ENCODE measurements at places on chromosomes 1 and 21. TPM values are rescaled to one million over a fixed set of nuclear protein-coding genes. Genes with fewer than 3 reads are reported as not detected.

DNA sequence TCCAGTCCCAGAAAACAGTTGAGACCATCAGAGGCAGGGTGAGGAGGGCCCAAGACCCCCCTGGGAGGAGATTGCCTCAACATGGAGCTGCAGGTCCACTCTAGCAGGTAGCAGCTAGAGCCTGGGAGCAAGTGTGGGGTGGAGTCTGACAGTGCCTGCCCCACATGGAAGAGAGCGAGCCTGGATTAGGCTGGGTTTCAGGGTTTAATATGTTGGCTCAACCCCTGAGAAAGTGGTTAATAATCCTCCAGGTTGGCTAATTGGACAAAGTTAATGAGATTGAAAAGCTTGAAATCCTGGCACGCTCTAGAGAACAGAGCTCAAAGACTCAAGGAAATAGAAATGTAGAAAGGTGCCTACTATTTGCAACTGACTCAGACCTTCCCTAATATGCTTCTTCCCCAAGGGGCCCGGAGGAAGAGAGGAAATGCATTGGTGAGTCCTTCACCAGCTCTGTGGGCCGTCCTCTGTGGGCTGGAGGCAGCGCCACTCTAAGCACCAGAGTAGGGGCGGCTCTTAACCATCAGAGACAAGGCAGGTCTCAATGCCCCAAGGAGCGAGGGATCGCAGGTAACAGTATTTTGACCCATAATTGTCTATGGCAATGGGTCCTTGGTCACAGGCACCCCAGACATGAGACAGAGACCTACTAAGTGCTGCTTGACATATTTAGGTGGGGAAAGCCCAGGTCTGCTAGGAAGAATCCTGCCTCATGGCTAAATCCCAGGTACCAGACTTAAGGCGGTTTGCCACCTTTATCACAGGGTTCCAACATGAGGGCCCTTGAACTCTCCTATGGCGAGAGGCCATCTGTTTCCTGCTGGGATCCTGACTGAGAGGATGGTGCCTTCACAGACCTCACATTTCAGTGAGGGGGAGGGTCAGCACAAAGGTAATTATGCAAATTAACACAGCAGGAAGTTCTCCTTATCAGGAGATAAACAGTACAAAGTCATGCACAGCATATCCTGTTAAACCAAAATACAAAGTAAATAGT is 33.8 kb downstream of the RSPH1 start:
- H3K36me3 ChIP-seq: no peaks in the 10 kb centered on the region
- H3K27ac ChIP-seq: no peak overlapping the region

GRCh38 chr1:58813361-58813760 is 29.5 kb upstream of the JUN start:
- H3K36me3 ChIP-seq: no peaks in the 10 kb centered on the region
- DNase-seq: no peak
- peak overlapping the region; percentile 92 for H3K27ac ChIP-seq
- no peak overlapping the region for H3K4me3 ChIP-seq

DNA sequence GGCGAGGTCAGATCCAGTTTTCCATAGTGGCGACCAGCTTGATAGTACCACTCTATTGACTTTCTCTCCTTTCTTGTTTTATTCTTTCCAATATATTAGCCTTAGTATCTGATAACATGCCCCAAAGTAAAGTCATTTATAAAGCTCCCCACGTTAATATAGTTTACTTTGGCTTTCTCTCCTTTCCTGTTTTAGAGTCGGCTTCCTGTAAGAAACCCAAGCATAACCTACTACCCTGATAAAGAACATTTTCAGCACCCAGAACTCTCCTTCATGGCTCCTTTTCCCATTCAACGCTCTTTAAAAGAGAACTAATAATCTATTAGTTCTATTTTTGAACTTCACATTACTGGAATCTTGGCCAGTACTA is 23.7 kb downstream of the CD1D start:
- H3K4me1 ChIP-seq: no peaks in the 10 kb centered on the region
- no peaks in the 10 kb centered on the region for H3K27me3 ChIP-seq
- no peak overlapping the region for H3K27ac ChIP-seq
- DNase-seq: no peak

Gene LRRN2
- 5.0 TPM for total RNA-seq

Gene TGFB2
- total RNA-seq: 1.8 TPM

DNA sequence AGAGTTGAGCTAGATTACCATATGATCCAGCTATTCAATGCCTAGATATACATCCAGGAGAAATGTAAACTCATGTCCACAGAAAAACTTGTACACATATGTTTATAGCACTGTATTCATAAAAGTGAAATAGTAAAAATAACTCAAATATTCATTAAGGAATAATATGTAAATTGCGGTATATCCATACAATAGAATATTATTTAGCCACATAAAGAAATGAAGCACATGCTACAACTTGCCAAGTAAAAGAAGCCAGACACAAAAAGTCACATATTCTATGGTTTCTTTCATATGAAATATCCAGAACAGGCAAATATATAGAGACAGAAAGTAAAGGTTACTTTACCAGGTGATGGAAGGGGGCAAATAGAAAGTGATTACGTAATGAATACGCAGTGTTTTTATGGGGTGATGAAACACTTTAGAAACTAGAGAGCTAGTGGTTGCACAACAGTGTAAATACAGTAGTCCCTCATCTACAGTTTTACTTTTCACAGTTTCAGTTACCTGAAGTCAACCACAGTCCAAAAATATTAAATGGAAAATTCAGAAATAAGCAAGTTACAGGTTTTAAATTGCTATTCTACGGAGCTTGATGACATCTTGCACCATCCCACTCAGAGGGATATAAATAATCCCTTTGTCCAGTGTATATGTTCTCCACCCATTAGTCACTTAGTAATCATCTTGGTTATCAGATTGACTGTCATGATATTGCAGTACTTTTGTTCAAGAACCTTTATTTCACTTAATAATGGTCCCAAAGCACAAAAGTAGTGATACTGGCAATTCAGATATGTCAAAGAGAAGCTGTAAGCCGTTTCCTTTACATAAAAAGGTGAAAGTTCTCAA is 62.3 kb downstream of the ZNF644 start:
- no peaks in the 10 kb centered on the region for H3K36me3 ChIP-seq
- no peak for DNase-seq
- H3K4me3 ChIP-seq: no peak overlapping the region
- H3K27ac ChIP-seq: no peak overlapping the region

- H3K4me1 ChIP-seq: no peaks in the 10 kb centered on the region
- H3K4me3 ChIP-seq: no peak overlapping the region
- H3K27ac ChIP-seq: no peak overlapping the region
- no peaks in the 10 kb centered on the region for H3K27me3 ChIP-seq
- H3K36me3 ChIP-seq: peaks cover 85% of the 10 kb centered on the region
Measured at GRCh38 chr1:214660900-214661299, 57.9 kb downstream of the CENPF start.

GRCh38 chr1:25800703-25801377 is 847 bp downstream of the SELENON start:
- DNase-seq: no peak
- H3K36me3 ChIP-seq: no peaks in the 10 kb centered on the region
- no peak overlapping the region for H3K27ac ChIP-seq

Gene DIRAS3
- total RNA-seq: 2.0 TPM

- no peaks in the 10 kb centered on the region for H3K27me3 ChIP-seq
- no peaks in the 10 kb centered on the region for H3K36me3 ChIP-seq
- H3K4me1 ChIP-seq: no peaks in the 10 kb centered on the region
- no peak overlapping the region for H3K4me3 ChIP-seq
- no peak overlapping the region for H3K27ac ChIP-seq
Measured at GRCh38 chr1:241730031-241730430, 78.0 kb downstream of the WDR64 start.

GRCh38 chr1:86396498-86396890 is 371 bp upstream of the ODF2L start:
- no peaks in the 10 kb centered on the region for H3K27me3 ChIP-seq
- no peaks in the 10 kb centered on the region for H3K36me3 ChIP-seq
- H3K4me1 ChIP-seq: peaks cover 42% of the 10 kb centered on the region
- no peak for DNase-seq
- H3K4me3 ChIP-seq: peak overlapping the region; percentile 93

Gene LCK
- 81.0 TPM for total RNA-seq

Gene PDC
- total RNA-seq: not detected

DNA sequence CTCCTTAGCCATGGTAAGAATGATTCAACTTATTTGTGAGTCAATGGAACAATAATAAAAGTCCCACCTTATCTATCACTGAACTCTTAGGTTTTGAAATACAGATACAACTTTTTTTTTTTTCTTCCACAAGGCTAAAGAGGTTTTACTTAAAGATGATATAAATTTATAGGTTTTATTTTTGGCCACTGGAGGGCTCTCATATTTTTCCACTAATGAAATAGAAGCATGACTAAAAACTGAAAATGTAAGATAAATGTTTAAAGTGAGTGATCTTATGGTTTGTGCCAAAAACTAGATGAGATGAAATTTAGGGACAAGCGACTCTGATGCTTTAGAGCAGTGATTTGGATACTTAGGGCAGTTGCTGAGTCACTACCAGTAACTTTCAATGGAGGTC is 499.0 kb downstream of the NUF2 start:
- H3K4me1 ChIP-seq: no peaks in the 10 kb centered on the region
- no peak overlapping the region for H3K4me3 ChIP-seq
- H3K36me3 ChIP-seq: no peaks in the 10 kb centered on the region
- DNase-seq: no peak
- H3K27me3 ChIP-seq: no peaks in the 10 kb centered on the region

- H3K27me3 ChIP-seq: no peaks in the 10 kb centered on the region
- no peak for DNase-seq
- H3K27ac ChIP-seq: no peak overlapping the region
- H3K4me3 ChIP-seq: no peak overlapping the region
Measured at GRCh38 chr1:14660801-14661200, 62.3 kb downstream of the KAZN start.

DNA sequence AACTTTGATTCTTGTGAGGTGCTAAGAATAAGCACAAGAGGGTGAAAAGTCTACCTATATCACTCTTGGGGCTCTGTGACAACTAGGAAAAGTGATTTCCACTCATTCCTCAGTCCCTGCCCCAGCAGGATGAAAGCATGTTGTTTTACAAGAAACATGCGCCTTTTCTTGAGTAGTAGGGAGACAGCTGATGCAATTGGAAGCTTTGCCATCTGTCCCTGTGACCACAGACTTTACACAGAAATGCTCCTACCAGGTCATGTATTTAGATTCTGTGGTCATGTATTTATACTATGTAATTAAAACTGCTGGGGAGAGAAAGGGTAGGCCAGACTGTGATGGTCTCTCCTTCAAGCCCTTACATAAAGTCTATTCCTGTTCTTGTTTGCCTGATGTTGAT is 445.5 kb downstream of the PTPRC start:
- H3K36me3 ChIP-seq: no peaks in the 10 kb centered on the region
- H3K4me1 ChIP-seq: peaks cover 2% of the 10 kb centered on the region
- no peaks in the 10 kb centered on the region for H3K27me3 ChIP-seq
- no peak for DNase-seq
- H3K4me3 ChIP-seq: no peak overlapping the region

Gene ZNF362
- 47.0 TPM for total RNA-seq

DNA sequence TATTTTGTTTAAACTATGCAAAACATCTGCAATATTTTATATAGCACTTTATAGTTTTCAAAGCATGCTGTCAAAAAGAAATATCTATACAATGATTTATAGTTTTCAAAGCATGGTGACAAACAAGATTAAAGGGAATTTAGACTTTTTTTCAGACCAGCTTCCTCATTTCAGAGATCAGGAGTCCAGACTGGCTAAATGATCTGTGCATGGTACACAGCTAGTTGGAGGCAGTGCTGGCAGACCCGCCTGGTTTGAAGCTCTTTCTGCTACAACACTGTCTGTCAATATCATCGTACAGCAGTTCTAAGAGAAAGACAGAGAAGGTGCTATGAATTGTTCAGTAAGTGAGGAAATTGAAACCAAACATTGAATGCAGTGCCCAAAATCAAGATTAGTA is 479.0 kb downstream of the PTBP2 start:
- no peaks in the 10 kb centered on the region for H3K4me1 ChIP-seq
- H3K36me3 ChIP-seq: no peaks in the 10 kb centered on the region
- H3K27me3 ChIP-seq: no peaks in the 10 kb centered on the region

Gene TMEM269
- total RNA-seq: 0.28 TPM

- no peaks in the 10 kb centered on the region for H3K27me3 ChIP-seq
- H3K27ac ChIP-seq: peak overlapping the region; percentile 50
- no peak overlapping the region for H3K4me3 ChIP-seq
- no peaks in the 10 kb centered on the region for H3K4me1 ChIP-seq
Measured at GRCh38 chr1:41108696-41109275, 87.3 kb upstream of the SLFNL1 start.

DNA sequence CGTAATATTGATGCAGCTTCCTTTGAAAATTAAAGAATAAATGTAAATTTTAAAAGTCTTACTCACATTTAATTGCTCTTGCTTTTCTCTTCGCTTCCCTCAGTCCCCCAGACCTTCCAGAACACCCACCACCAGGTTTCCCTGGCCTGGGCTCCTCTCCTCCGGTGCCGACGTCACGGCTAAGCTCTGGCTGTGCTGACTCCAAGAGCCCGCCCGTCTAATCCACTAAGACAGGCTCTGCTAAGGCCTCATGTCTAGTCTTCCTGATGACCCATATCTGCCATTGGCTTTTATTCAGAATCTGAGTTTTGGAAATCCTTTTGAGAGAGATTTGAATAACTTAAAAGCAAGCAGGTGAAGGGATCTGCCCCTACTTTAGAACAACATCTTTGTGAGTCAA is 53.9 kb upstream of the NADK start:
- no peak overlapping the region for H3K4me3 ChIP-seq
- no peak overlapping the region for H3K27ac ChIP-seq
- no peaks in the 10 kb centered on the region for H3K27me3 ChIP-seq
- H3K36me3 ChIP-seq: peaks cover 6% of the 10 kb centered on the region
- DNase-seq: no peak

Gene CNKSR1
- 2.6 TPM for total RNA-seq

- DNase-seq: no peak
- no peaks in the 10 kb centered on the region for H3K27me3 ChIP-seq
- no peak overlapping the region for H3K27ac ChIP-seq
- no peaks in the 10 kb centered on the region for H3K36me3 ChIP-seq
Measured at GRCh38 chr1:77316966-77317365, 35.1 kb downstream of the AK5 start.

Gene OR14A2
- not detected for total RNA-seq

DNA sequence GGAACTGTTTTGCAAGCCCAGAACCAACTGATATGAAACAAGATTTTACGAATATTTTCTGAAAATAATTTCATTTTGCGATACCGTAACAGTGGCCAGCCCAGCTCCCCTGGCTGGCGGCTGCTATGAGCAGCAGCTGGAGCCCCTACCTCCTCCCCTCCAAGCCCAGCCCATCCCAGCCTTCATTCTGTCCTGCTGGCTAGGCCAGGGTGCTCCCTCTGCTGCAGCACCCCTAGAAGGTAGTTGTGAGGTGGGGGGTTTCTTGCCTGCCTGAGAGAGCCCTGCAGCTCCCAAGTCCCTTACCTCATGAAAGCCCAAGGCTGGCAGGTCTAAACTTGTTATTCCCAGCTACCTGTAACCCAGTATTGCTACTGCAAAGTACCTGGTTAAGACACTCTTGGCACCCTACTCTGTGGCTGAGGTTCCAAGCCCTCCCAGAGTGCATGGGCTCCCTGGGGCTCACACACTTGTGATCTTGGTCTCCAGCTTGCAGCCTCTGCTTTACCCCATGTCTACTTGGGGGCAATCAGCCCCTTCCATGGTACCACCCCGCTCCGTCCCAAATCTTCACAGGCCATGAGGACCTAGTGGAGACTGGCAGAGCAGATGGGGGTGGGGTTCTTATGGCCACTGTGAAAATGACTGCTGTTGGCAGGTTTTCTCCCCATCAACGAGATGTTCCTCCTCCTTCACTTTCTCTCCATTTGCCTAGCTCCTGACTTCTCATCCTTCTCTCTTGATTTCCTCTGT is 239.8 kb downstream of the TRABD2B start:
- no peaks in the 10 kb centered on the region for H3K4me1 ChIP-seq
- H3K27ac ChIP-seq: no peak overlapping the region
- no peaks in the 10 kb centered on the region for H3K27me3 ChIP-seq
- DNase-seq: peak; percentile 49
- no peak overlapping the region for H3K4me3 ChIP-seq
